ENCODE measurements at places on chromosomes 3 and 15. TPM values are rescaled to one million over a fixed set of nuclear protein-coding genes. Genes with fewer than 3 reads are reported as not detected.

DNA sequence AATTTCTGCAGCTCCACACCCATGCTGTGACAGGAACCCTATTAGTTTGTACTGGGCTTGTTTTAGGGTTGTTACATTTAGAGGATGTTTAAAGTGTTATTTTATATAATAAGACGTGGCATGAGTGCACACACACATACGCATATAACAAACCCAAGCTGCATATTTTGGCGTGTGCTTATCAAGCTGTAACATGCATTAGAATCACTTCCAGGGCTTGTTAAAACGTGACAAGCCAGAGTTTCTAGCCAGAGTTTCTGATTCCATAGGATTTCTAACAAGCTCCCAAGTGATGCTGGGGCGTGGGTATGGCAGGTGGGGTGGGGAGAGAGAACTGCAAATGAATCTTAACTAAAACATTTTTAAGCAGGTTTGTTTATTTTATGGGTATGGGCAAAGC is 17.4 kb downstream of the ONECUT1 start:
- no peak for DNase-seq

DNA sequence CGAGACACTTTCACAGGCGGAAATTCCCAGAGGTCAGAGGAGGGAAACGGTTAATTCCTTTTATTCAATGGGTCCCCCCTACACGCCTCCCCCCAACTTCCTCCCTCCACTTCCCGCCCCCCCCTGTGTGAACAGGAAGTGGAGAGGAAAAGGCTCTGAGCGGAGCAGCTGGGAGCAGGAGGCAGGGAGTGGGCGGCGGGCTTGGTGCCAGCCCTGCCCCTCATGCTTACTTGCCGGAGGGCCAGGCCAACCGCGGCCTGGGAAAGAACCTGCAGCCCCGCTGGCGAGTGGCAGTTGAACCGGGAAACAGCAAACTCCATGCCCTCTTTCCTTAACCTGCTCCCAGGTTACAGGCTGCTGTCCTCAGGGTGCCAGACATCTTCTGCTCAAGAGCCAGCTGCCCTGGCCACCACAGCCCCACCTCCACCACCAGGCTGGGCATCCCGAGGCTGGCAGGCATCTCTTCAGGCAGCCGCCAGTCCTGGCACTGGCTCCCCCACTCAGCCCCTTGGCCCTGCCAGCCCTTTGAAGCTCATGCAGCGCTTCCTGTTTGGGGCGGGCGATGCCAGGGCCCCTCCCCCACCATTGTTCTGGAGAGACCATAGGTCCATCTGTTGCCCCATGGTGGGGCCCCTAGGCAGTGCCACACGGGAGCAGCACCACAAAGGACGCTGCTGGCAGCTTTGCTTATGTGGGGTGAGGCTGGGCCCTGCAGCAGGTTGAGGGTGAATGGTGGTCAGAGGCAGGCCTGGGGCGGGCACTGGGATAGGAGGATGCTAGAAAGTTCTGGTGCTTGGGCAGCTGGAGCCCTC is 12.9 kb downstream of the VPS18 start:
- peak; percentile 78 for DNase-seq

DNA sequence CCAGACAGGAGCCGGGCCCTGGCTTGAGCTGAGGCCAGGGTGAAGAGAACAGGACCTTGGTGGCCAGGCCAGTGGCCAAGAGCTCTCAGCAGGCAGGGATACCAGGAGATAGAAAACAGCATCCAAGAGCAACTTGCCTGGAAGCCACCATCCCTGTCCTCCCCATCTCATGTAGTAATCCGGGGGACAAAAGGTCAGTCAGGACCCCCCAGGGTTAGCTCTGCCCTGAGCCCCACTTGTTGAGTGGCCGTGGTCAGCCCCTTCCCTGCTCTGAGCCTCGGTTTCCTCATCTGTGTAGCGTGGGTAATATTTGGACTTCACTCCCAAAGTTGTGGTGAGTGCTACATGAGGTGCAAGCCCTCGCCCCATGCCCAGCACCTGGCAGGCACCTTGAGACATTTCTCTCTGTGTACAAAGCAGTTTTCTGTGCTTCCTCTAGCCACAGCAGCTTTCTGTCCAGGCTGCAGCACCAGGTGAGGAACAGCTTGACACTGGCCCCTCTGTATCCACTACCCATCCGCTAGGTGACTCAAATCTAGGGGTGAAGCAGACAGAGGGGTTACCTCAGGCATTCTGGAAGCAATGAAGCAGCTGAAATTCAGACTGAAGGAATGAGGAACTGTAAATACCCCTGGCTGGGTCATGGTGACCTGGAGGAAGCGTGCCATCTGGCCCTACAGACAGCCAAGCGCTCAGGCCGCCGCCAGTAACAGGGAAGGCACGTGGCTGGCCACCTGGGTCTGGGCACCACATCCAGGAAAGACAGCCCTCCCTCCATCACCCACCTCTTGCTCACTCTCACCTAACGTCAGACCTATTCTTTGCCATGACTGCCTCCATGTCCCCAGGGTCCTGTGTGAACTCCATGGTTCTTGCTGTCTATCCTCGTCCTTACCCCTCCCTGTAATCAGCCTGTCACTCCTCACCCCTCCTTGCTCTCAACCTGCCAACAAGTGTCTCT is 6.7 kb downstream of the CISH start:
- DNase-seq, result peak; percentile 68

DNA sequence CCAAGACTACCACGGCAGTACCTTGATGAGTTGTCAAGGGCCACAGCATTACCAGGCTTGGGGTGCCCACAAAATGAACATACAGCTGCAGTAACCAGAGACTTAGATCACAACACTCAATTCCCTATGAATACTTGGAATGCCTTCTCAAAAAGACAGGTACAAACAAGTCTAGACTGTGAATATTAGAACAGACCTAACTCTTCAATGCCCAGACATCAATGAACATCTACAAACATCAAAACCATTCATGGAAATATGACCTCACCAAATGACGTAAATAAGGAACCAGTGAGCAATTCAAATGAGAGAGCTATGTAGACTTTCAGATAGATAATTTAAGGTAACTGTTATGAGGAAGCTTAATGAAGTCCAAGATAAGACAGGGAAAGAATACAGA is 185.1 kb upstream of the POU1F1 start:
- no peak for DNase-seq

GRCh38 chr3:17626395-17626794 is 116.0 kb downstream of the TBC1D5 start:
- DNase-seq, result no peak

DNA sequence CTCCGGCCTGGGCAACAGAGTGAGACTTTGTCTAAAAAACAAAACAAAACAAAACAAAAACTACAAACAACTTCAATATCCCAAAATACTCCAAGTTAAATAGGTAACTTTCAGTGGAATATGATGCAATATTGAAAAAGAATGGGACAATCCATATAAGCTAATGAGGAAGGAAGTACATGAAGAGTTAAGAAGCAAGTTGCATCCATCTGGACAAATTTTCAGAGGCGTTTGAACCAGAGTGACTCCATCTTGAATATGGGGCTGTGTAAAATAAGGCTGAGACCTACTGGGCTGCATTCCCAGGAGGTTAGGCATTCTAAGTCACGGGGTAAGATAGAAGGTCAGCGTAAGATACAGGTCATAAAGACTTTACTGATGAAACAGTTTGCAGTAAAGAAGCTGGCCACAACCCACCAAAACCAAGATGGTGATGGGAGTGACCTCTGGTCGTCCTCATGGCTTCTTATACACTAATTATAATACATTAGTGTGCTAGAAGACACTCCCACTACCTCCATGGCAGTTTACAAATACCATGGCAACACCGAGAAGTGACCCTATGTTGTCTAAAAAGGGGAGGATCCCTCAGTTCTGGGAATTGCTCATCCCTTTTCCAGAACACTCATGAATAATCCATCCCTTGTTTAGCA is 58.1 kb upstream of the LCTL start:
- DNase-seq, result no peak

- no peak for DNase-seq
Observed at GRCh38 chr3:14388201-14388600, 14.2 kb upstream of the SLC6A6 start.

- no peak for DNase-seq
Observed at GRCh38 chr3:184659797-184660301, 52.0 kb downstream of the MAGEF1 start.

- DNase-seq, result no peak
Observed at GRCh38 chr3:65830948-65831732, 207.6 kb downstream of the MAGI1 start.

DNA sequence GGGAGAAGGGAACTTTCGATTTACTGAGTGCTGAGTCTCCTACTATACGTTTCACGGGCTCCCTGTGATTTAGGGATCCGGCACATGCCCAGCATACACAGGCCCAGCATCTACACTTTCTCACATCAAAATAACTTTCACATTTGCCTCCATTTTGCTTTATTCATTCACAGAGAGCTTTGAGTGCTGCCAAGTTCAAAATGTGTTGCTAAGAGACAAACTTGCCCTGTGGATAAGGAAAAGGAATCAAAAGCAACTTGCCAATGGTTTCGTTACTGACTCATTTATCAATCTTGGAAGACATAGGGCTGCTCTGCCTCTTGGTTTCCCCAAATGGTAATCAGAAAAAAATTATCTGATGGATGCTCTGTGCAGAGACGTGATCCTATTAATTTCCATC is 86.3 kb upstream of the LRRN1 start:
- DNase-seq, result no peak

DNA sequence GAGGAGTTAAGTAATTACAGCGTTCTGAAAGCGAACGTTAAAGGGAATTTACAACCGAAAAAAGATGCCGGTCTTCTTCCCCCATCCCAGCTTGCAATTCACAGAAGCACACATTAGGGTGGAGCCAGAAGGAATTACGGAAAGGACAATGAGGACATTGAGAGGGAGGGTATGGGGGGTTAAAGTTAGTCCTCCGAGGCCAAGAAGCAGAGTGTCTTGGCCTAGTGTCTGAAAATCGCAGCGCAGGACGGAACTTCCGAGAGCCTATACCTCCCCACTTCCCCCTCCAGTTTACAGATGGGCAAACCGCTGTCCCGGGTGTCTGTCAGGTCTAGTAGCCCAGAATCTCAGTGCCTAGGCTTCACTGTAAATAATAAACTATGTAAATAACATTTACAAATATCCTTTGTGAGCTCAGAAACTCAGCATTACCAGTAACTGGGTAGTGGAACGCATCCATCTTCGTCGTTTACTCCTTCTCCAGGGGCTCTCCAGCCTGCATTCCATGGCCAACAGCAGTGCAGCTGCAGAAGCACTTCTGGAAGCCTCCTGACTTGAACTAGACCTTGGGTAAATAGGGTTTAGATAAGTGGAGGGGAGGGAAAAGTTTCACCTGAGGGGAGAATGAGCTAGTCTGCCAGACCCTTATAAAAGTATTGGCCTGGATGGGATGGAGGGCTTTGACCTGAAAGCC is 922 bp downstream of the ADPRH start:
- no peak for DNase-seq

GRCh38 chr3:72078676-72079368 is 293.9 kb upstream of the PROK2 start:
- DNase-seq, result no peak

DNA sequence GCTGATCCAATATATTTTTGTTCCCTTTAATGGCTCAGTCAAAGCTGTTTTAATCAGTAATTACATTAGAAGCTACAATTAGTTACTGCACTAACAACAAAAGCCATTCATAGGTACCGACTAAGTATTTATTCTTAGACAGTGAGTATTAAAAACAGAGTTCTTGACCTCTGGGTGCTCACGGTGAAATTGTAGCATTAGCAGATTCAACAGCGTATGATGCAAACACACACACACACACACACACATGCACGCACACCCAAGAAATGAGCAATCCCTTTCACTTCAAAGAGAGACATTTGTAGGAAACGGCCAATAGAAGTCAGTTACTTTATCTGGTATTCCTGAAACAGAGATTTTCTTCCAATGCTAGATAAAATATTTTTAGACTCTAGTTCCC is 27.0 kb upstream of the MITF start:
- no peak for DNase-seq

- DNase-seq, result no peak
Observed at GRCh38 chr3:194800002-194800401, 114.3 kb downstream of the FAM43A start.

The PLA2G4E gene
- not detected for total RNA-seq

The FAM43A gene
- total RNA-seq, result 7.0 TPM

The ALG1L2 gene
- total RNA-seq, result not detected

The ACKR4 gene
- 0.26 TPM for total RNA-seq
